Activated CD8-positive, alpha-beta memory T cell treated with anti-CD3 and anti-CD28 coated beads, Interleukin-2, amount 10 ng/mL, durations not matched to agents 7 days and 5 days (primary cell): ENCODE measurements at places on chromosomes 16 and 17.

DNA sequence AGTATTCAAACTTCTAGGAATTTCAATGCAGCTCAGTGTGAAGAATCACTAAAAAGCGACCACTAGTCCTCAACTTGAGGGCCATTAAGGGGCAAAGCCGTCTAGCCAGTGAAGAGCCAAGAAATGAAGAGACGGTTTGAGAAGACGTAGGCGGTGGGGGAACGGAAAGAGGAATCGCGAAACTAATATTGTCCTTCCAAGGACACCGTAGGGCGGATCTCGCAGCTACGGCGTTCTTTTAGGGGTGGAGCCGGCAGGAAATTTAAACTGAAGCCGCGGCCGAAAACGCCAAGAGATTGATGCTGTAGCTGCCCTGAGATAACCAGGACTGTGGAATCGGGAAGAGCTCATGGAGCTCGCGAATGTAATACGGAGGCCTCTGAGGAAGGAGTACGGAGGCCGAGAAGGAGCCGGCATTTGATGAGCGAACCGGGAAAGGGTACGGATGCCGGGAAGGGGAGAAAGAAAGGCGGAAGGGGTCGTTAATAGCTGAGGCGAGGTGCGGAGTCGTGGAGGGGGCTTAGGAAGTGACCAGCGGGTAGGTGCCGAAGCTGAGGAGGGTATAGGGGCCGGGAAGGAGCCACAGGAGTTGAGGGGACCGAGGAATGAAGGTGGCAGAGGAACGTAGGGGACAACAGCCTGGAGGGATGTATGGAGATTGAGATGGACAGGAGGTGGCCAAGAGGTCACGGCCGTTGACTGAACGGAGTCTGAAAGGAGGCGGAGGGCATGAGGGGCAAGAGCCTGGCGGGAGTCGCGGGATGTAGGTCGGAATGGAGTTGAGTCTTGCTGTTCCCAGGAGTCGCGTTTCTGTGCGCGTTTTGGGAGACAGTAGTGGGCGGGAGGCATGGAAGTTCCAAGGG lies at the start of gene DBF4B:
TSS of gene DBF4B (plus strand) at position 265 of the 863 bp plus-strand sequence. CDS start at position 421, 156 bp downstream.
- peaks cover 8% of the 10 kb centered on the region for H3K36me3 ChIP-seq
- no peak within 1 kb of the TSS for H3K27ac ChIP-seq
- DNase-seq: peak; percentile 90
- H3K27me3 ChIP-seq: peaks cover 6% of the 10 kb centered on the region

DNA sequence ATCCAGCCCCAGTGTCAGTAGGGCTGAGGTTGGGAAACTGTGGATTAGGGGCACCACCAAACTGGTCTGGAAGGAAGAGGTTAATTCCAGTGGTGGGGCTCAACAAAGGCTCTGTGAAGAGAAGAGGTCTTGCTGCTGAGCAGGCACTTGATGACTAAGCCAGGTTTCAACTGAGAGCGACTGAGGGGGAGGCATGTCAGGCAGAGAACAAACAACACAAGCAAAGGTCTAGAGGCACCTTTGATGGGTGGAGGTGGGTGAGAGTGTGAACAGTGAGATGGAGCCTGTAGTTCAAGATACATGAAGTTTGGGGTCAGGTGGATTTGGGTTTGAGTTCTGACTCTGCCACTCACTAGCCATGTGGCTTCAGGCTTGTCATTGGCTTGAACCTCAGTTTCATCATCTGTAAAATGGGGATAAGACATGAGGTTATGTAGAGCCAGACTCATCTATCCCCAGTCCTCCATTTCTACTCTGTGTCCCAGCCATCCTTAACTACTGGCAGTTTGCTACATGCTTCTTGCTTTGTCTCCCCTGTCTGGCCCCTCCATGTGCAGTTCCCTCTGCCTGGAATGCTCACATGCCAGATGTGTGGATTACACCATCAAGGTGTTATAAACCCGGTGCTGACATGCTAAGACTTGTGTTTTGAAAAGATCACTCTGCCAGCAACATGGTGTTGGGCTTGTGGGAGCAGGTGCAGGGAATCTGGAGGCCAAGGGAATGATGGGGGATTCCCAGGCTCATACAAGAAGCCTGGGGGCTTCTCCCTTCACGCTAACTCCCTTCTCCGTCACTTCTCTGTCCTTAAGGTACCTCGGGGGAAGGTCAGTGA lies 3.0 kb upstream of the RMI2 start:
- H3K27me3 ChIP-seq: no peaks in the 10 kb centered on the region
- no peak overlapping the region for H3K4me3 ChIP-seq
- no peak for DNase-seq
- peaks cover 37% of the 10 kb centered on the region for H3K4me1 ChIP-seq
- no peak overlapping the region for H3K27ac ChIP-seq

GRCh38 chr16:23504076-23504452 lies 6.2 kb downstream of the GGA2 start:
- no peaks in the 10 kb centered on the region for H3K27me3 ChIP-seq
- H3K36me3 ChIP-seq: peaks cover 27% of the 10 kb centered on the region
- peak overlapping the region; percentile 34 for H3K4me3 ChIP-seq
- peaks cover 72% of the 10 kb centered on the region for H3K4me1 ChIP-seq
- DNase-seq: peak; percentile 57

- DNase-seq: no peak
- no peak overlapping the region for H3K4me3 ChIP-seq
- no peaks in the 10 kb centered on the region for H3K27me3 ChIP-seq
- no peak overlapping the region for H3K27ac ChIP-seq
- no peaks in the 10 kb centered on the region for H3K36me3 ChIP-seq
- H3K4me1 ChIP-seq: no peaks in the 10 kb centered on the region
These were observed 6.0 kb upstream of the SERPINF1 start for GRCh38 chr17:1755827-1756262.

GRCh38 chr17:909642-910323 lies 69.8 kb downstream of the NXN start:
- H3K36me3 ChIP-seq: no peaks in the 10 kb centered on the region
- peaks cover 46% of the 10 kb centered on the region for H3K27me3 ChIP-seq
- H3K27ac ChIP-seq: no peak overlapping the region
- no peak overlapping the region for H3K4me3 ChIP-seq
- DNase-seq: no peak

GRCh38 chr17:48236681-48237134 lies 129.1 kb downstream of the SNX11 start:
- H3K27ac ChIP-seq: no peak overlapping the region
- no peak for DNase-seq
- no peaks in the 10 kb centered on the region for H3K27me3 ChIP-seq

DNA sequence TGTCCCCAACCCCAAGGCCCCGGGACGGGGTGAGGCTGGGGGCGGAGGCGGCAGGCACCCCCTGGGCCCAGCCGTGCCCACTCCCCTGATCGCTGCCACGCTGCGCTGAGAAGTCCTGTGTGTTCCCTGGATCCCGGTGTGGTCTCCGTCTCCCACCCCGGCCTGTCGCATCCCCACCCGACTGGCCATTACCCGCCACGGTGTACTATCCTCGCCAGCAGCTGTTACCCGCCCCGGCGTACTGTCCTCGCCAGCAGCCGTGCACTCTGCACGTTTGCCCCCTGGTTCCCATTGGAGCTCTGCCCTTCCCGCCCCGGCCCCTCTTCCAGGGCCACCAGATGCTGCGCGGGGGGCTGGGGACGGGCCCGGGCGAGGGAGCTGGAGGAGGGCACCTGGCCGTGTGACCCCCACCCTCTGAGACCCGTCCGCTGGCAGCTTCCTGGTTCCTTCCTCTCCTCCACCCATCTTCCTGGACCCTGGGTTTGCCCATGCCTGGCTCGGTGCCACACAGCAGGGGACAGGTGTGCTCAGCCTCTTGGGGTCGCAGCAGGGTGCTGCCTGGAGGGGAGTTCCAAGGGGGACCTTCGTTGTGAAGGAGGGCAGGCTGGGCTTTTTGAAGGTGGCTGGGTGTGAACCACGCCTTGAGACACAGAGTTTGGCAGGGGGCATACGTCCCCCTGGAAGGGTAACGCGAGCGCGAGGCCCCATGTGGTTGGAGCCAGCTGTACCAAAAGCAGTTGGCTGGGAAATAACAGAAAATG lies 19.7 kb downstream of the BAHCC1 start:
- peaks cover 12% of the 10 kb centered on the region for H3K4me1 ChIP-seq
- H3K27ac ChIP-seq: no peak overlapping the region
- no peak overlapping the region for H3K4me3 ChIP-seq
- no peak for DNase-seq

GRCh38 chr16:239948-240277 lies 5.3 kb downstream of the FAM234A start:
- peaks cover 10% of the 10 kb centered on the region for H3K27me3 ChIP-seq
- no peak overlapping the region for H3K27ac ChIP-seq
- H3K4me3 ChIP-seq: no peak overlapping the region
- peaks cover 18% of the 10 kb centered on the region for H3K4me1 ChIP-seq

GRCh38 chr17:42683407-42684034 lies 1.2 kb downstream of the CNTNAP1 start:
- peaks cover 39% of the 10 kb centered on the region for H3K27me3 ChIP-seq
- H3K27ac ChIP-seq: no peak overlapping the region
- peak overlapping the region; percentile 32 for H3K4me3 ChIP-seq
- H3K36me3 ChIP-seq: no peaks in the 10 kb centered on the region
- H3K4me1 ChIP-seq: peaks cover 42% of the 10 kb centered on the region

DNA sequence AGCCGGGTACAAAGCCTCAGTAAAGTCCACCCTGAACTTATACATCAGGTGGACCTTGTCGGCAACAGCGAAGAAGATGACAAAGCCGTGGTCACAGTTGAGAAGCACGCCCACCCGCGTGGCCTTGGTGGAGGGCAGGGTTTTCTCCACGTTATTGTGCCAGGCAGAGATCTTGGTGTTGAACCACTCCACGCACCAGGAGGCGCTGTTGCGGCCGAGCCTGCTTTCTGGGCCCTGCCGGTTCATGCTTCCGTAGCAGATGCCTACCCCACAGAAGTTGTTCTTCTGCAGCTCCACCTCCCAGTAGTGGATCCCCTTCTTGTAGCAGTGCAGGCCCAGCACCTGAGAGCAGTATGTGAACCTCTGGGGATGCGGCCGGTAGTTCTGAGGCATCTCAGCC lies 22.1 kb downstream of the TRIM25 start:
- peaks cover 7% of the 10 kb centered on the region for H3K4me1 ChIP-seq
- no peaks in the 10 kb centered on the region for H3K27me3 ChIP-seq
- H3K27ac ChIP-seq: no peak overlapping the region

GRCh38 chr16:2019518-2019920 lies at the start of gene NPW:
Gene NPW (plus strand): TSS chr16:2019785.
- peaks cover 31% of the 10 kb centered on the region for H3K27me3 ChIP-seq
- H3K4me3 ChIP-seq: no peak within 1 kb of the TSS

DNA sequence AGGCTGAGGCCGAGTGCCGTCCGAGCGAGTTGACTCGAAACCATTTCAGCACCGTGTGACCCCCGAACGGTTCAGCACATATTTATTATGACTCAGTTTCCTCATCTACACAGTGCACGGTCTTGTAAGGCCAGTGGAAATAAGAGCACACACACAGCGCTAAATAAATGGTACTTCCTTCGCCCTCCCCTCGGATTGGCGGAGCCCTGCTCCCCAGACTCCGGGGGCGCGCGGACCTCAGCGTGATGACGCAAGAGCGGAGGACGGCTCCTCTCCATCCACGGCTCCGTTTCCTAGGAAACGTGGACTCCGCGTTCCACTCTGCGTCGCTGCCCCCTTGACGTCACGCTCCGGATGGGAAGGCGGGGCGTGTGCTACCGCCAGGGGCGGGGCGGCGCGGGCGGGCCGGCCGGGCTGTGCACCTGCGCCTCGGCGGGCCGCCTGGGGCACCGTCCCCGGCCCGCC lies at the start of gene PARD6A:
TSS of gene PARD6A (plus strand) at position 397 of the 465 bp plus-strand sequence. CDS start 79 bp downstream, outside the sequence.
- H3K27me3 ChIP-seq: no peaks in the 10 kb centered on the region
- H3K4me3 ChIP-seq: peak within 1 kb of the TSS; percentile 94
- peak within 1 kb of the TSS; percentile 97 for H3K27ac ChIP-seq
- H3K36me3 ChIP-seq: peaks cover 5% of the 10 kb centered on the region
- H3K4me1 ChIP-seq: peaks cover 20% of the 10 kb centered on the region
- DNase-seq: peak; percentile 99

- H3K4me3 ChIP-seq: peak overlapping the region; percentile 63
- H3K27me3 ChIP-seq: no peaks in the 10 kb centered on the region
- H3K4me1 ChIP-seq: peaks cover 78% of the 10 kb centered on the region
- peaks cover 65% of the 10 kb centered on the region for H3K36me3 ChIP-seq
These were observed 50.9 kb upstream of the CPNE2 start for GRCh38 chr16:57041182-57042156.

- peaks cover 4% of the 10 kb centered on the region for H3K27me3 ChIP-seq
- H3K4me3 ChIP-seq: no peak overlapping the region
- DNase-seq: no peak
- H3K36me3 ChIP-seq: no peaks in the 10 kb centered on the region
These were observed 17.2 kb upstream of the RABEP1 start for GRCh38 chr17:5264893-5265292.

GRCh38 chr17:49581648-49581998 lies 6.0 kb downstream of the NXPH3 start:
- H3K27ac ChIP-seq: no peak overlapping the region
- peaks cover 16% of the 10 kb centered on the region for H3K27me3 ChIP-seq
- H3K36me3 ChIP-seq: no peaks in the 10 kb centered on the region
- peaks cover 6% of the 10 kb centered on the region for H3K4me1 ChIP-seq
- DNase-seq: no peak

- DNase-seq: no peak
- H3K4me1 ChIP-seq: no peaks in the 10 kb centered on the region
- H3K27ac ChIP-seq: no peak overlapping the region
- no peak overlapping the region for H3K4me3 ChIP-seq
These were observed 12.9 kb downstream of the SEZ6 start for GRCh38 chr17:28992625-28993600.

GRCh38 chr17:35780950-35781349 lies 14.5 kb downstream of the MMP28 start:
- no peaks in the 10 kb centered on the region for H3K36me3 ChIP-seq
- DNase-seq: no peak
- no peaks in the 10 kb centered on the region for H3K4me1 ChIP-seq
- H3K4me3 ChIP-seq: no peak overlapping the region
- peaks cover 53% of the 10 kb centered on the region for H3K27me3 ChIP-seq

GRCh38 chr16:30063893-30064728 lies 1.4 kb upstream of the ALDOA start:
- H3K27me3 ChIP-seq: no peaks in the 10 kb centered on the region
- peaks cover 38% of the 10 kb centered on the region for H3K36me3 ChIP-seq
- peak; percentile 85 for DNase-seq
- H3K4me1 ChIP-seq: peaks cover 33% of the 10 kb centered on the region
- H3K27ac ChIP-seq: peak overlapping the region; percentile 97

DNA sequence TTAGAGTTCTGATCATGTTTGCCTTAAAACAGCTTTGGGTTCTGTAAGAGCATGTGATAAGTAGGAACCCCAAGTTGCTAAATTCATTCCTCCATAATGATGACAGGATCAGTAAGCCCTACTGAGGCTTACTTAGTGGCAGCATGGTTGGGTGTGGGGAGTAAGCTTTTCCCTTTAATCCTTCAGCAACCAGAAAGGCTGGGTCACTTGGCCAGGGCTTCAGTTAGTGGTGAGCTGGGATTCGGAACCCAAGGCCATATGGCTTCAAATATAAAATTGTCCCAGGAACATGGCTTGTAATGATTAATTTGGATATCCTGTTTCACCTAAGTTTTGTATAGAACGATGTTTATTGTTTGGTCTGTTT lies 850 bp downstream of the GINS3 start:
- H3K27ac ChIP-seq: peak overlapping the region; percentile 100
- H3K4me3 ChIP-seq: peak overlapping the region; percentile 100
- H3K27me3 ChIP-seq: peaks cover 4% of the 10 kb centered on the region
- no peak for DNase-seq

GRCh38 chr17:31593806-31594205 lies 202.3 kb downstream of the RAB11FIP4 start:
- no peaks in the 10 kb centered on the region for H3K36me3 ChIP-seq
- peaks cover 3% of the 10 kb centered on the region for H3K4me1 ChIP-seq
- no peak overlapping the region for H3K27ac ChIP-seq
- H3K4me3 ChIP-seq: no peak overlapping the region
- DNase-seq: no peak

- H3K36me3 ChIP-seq: no peaks in the 10 kb centered on the region
- H3K27me3 ChIP-seq: peaks cover 6% of the 10 kb centered on the region
- H3K27ac ChIP-seq: no peak overlapping the region
- DNase-seq: no peak
- no peak overlapping the region for H3K4me3 ChIP-seq
- H3K4me1 ChIP-seq: no peaks in the 10 kb centered on the region
These were observed 306.0 kb downstream of the FOXL1 start for GRCh38 chr16:86884390-86884650.
